ENCODE measurements at places on chromosomes 2 and 18. TPM values are rescaled to one million over a fixed set of nuclear protein-coding genes. Genes with fewer than 3 reads are reported as not detected.

The SERPINB8 gene
- 3.5 TPM for total RNA-seq

DNA sequence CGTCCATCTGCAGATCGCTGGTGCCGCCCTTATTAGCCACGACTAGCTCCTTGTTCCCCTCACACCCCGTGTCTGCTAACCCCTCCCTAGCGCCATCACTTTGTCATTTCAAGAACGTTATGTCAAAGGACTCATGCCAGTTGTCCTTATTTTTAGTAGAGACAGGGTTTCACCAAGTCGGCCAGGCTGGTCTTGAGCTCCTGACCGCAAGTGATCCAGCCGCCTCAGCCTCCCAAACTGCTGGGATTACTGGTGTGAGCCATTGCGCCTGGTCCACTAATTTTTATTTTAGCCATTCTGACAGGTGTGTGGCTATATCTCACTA lies 138.9 kb upstream of the HDAC4 start:
- no peak for DNase-seq

- no peak for DNase-seq
Observed at GRCh38 chr18:21257386-21257785, 15.4 kb downstream of the GREB1L start.

GRCh38 chr18:22971038-22971437 lies 37.9 kb downstream of the RBBP8 start:
- DNase-seq = no peak

The RAB31 gene
- 37.1 TPM for total RNA-seq

The COL3A1 gene
- total RNA-seq = 20,765 TPM

DNA sequence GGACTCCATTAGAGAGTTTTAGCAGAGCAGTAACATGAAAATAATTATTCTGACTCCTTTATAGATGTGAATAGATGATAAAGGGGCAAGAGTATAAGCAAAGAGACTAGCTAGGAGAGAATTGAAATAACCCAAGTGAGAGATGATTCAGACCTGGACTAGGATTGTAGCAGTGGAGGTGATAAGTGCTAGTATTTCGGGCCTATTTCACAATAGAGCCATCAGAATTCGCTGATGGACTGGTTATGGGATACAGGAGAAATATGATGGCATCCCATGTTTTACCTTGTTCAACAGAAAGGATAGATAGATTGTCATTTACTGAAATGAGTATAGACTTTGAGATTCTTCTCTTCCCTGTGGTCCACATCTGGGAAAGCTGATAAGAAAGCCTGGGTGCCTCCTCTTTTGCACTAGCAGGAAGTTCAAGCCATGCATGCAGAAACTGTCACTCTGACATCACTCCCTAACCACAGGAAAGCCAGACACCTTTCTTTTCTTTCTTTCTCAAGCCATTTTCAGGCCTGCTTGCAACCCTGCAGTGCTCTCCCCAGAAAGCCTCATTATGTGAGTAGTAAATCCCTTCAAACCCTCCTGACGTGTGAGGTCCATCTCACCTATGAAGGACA lies 25.3 kb downstream of the DYNAP start:
- no peak for DNase-seq

DNA sequence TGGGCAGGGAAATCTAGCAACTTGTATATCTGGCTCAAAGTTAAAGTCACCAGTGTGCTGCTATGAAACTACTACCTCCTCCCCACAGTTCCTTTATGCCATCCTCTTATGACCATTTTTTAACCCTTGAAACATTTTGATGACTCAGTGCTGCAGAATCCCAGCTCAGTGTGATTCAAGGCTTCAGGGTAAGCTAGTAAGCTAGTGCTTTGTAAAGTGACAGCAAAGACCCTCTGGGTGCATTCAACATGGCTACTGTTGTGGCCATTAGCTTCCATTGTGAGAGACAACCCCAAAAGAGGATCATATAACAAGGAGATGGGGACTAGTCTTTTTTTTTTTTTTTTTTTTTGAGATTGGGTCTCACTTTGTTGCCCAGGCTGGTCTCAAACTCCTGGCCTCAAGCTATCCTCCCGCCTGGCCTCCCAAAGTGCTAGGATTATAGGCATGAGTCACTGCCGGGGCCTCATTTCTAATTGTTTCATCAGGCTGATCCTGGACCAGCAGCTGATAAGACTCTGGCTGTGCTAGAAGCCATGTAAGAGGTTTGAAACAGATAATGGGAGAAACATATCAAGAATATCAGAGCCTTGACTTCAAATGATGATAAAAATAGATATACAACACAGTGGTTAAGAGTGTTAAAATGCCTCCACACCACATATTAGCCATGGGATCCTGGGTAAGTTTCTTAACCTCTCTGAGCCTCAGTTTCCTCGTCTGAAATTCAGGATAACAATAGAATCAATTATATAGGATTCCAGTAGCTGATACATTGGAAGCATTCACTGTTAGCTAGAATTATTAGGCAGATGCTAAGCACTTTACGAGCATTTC lies 65.7 kb upstream of the RTN4 start:
- no peak for DNase-seq

DNA sequence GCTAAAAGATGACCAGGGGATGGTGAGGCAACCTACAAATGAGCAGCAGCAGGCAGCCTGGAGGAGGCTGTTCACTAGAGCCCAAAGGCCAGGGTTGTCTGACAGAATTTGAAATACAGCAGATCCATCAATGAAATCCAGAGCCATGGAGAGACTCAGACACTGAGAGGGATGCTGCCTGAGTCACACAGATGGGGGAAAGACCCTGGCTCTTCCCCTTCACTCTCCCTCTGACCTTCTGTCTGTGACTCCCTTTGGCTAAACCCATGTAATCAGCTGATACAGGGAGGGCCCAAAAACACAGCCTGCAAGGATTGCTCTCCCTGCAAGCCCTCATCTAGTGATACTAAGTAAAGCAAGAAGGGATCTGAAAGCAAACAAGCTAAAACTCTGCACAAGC lies 166.5 kb upstream of the SPOPL start:
- DNase-seq = no peak

GRCh38 chr2:41434991-41435390 lies 612.8 kb upstream of the PKDCC start:
- DNase-seq = no peak

DNA sequence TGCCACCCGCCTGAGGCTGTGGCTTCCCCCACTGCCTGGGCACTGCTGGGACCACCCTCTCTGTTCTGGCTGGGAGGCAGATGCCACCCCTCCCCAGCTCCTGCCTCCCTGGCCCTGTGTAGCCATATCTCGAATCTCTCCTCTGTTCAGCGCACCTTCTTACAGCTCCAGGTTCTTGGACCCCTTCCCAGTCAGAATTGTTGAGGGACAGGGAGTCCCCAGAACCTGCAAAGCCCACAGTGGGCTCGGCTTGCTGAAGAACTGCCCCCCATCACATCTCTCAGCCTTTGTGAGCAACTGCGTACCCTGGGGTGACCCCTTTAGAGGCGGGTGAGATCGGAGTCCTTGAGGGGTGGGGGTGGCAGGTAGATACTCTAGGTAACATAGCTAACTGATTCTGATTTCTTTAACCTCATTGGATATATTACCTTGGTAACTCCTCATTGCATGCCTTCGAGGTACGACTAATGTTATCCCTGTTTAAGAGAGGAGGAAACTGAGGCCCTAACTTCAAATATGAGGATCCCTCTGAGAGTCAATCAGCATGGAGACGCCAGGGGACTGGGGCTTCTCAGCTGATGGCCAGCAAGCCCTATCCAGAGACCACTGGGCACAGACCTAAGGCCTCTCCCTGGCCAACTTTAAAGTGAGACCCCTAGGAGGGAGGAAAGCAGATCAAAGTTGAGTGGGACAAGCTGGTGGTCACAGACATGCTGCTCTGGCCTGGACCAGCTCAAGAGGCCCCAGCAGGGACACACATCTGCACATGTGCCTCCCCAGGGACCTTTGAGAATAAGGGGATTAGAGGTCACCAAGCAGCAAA lies 101.3 kb downstream of the CAPN13 start:
- no peak for DNase-seq

- no peak for DNase-seq
Observed at GRCh38 chr2:229456091-229456490, 185.0 kb upstream of the PID1 start.

- peak; percentile 62 for DNase-seq
Observed at GRCh38 chr2:9897331-9897737, 54.1 kb downstream of the TAF1B start.

The AQP12A gene
- total RNA-seq = not detected

The ZSCAN30 gene
- 23.2 TPM for total RNA-seq

The CNTNAP5 gene
- 1.8 TPM for total RNA-seq

DNA sequence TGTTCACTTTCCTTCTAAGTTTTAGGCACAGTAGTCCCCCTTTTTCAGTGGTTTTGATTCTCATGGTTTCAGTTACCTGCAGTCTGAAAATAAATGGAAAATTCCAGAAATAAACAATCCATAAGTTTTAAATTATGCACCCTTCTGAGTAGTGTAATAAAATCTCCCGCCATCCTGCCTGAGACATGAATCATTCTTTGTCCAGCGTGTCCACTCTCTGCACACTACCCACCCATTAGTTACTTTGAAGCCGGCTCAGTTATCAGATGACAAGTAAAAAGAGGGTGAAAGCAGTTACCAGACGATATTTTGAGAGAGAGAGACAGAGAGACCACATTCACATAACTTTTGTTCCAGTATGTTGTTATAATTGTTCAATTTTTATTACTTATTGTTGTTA lies 400.5 kb downstream of the TMX3 start:
- DNase-seq = no peak

GRCh38 chr2:47908682-47909081 lies 2.4 kb upstream of the FBXO11 start:
- no peak for DNase-seq

Data from urinary bladder (tissue), 4 donors.